ENCODE measurements at places on chromosomes 11 and 22. TPM values are rescaled to one million over a fixed set of nuclear protein-coding genes. Genes with fewer than 3 reads are reported as not detected.

The XKR3 gene
- not detected for polyA plus RNA-seq

The FAM227A gene
- polyA plus RNA-seq = not detected

The C11orf16 gene
- not detected for polyA plus RNA-seq

The LMNTD2 gene
- polyA plus RNA-seq = 3.8 TPM

The CALCA gene
- polyA plus RNA-seq = not detected

The PITPNM1 gene
- 40.6 TPM for polyA plus RNA-seq

The PLAAT4 gene
- polyA plus RNA-seq = 97.1 TPM

The APOL4 gene
- polyA plus RNA-seq = not detected

The MAP6 gene
- polyA plus RNA-seq = 0.53 TPM

The WNT11 gene
- not detected for polyA plus RNA-seq

The UCP3 gene
- polyA plus RNA-seq = 0.19 TPM

The SPON1 gene
- polyA plus RNA-seq = 0.19 TPM

The CYB5R2 gene
- polyA plus RNA-seq = 9.3 TPM

The CEND1 gene
- polyA plus RNA-seq = 0.99 TPM

The ZNF215 gene
- 1.4 TPM for polyA plus RNA-seq

The ZNF280B gene
- polyA plus RNA-seq = 3.8 TPM

The LZTR1 gene
- 11.9 TPM for polyA plus RNA-seq

The VPREB1 gene
- polyA plus RNA-seq = 1.4 TPM

The CCDC81 gene
- polyA plus RNA-seq = not detected

The API5 gene
- 95.1 TPM for polyA plus RNA-seq

The OR8A1 gene
- polyA plus RNA-seq = not detected

The FZD4 gene
- not detected for polyA plus RNA-seq

The OR6A2 gene
- not detected for polyA plus RNA-seq

The SSRP1 gene
- 34.0 TPM for polyA plus RNA-seq

The ASCL2 gene
- 5.0 TPM for polyA plus RNA-seq

The SLCO2B1 gene
- not detected for polyA plus RNA-seq

The PLXNB2 gene
- 2.7 TPM for polyA plus RNA-seq

The UPK3A gene
- polyA plus RNA-seq = 1.5 TPM

The OR51E2 gene
- not detected for polyA plus RNA-seq

The ABCC8 gene
- polyA plus RNA-seq = not detected

The CRYBB3 gene
- not detected for polyA plus RNA-seq

The MS4A3 gene
- not detected for polyA plus RNA-seq

The ANKK1 gene
- not detected for polyA plus RNA-seq

The AP1B1 gene
- polyA plus RNA-seq = 45.9 TPM

Measured in IgD-negative memory B cell (primary cell).